ENCODE measurements at places on chromosomes 11 and 22.
A peak's percentile ranks its signal among the peaks of the same experiment; 100 is the strongest.

DNA sequence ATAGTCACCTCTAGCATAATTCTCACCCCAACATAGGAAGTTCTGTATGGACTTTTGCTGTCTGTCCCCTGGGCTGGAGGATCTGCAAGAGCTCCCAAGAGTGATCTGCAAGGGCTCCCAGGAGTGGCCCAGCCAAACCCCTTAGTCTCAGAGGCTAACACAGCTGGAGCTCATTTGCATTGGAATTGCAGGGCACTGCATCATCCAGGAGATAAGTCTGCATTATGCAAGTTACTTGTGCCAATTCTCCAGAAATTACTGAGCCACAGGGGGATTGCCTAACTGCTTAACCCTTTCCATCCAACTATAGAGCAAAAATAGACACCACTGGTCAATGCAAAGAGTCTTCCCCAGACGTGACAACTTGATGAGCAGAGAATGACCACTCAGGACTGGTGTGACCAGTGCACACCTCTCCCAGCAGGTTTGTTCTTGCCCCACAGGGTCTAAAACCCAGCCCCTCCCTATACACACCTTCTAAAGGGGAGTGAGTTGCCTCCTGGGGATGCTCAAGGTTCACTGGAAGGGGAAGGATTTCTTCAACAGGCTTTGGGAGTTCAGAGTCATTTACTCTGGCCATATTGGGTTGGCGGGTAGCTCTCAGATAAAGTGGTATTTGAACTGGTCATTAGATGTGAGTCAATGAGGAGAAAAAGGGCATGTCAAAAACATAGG, 38.4 kb downstream of the POU2AF3 start:
- DNase-seq, result no peak

- peak; percentile 30 for DNase-seq
Measured at GRCh38 chr22:38843657-38844314, at the start of gene NPTXR. Gene NPTXR (minus strand): TSS chr22:38844028.

DNA sequence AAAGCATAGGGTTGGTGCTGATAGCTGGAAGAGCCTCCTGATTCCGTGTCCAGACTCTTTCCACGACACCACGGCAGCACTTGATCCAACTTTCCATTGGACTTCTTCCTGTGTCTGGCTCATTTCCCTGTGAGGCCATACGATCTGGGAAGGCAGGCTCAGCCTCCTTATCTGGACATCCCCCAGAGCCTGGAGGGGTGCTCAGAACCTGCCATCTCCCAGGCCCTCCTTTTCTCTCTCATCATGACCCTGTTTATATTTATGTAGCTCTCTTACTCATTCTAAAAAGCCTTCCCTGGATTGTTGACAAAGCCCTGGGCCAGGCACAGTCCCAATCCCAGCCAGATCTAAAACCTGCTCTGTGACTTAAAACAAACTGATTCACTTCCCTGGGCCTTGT, 7.8 kb upstream of the BCL9L start:
- no peak for DNase-seq

DNA sequence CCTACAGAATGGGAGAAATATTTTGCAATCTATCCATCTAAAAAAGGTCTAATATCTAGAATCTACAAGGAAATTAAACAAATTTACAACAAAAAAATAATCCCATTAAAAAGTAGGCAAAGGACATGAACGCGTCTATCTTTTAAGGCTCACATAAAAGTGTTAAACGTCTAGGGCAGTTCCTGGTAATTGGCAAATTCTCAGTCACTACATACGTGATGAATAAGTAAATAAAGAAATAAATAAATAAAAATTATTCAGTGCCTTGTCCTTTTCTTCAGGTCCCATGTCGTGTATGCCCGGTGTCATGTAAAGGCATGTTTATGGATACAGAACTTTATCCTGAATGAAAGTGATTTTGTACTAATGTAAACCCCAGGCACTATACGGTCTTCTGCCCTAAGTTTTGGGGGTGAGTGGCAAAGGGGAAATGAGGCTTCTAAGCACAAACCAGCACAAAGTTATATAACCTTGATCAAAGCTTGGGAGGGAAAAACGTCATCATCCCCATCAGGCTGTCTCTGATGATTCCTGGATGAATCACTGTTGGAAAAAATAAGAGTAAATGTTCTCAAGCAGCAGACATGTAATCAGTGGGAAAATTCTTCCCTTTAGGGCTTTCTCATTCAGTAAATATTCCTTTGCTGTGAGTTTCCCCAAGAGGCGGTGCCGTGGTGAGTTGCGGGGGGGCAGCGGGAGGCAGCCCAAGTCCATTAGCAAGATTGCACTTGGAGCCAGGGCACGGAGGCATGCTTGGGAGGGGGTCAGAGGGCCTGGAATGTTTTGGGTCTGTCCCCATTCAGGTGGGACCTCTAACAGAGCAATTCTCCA, 30.4 kb upstream of the MICAL2 start:
- DNase-seq, result no peak

- DNase-seq, result peak; percentile 30
Measured at GRCh38 chr22:32411402-32411801, 645 bp downstream of the RTCB start.

- no peak for DNase-seq
Measured at GRCh38 chr11:46216019-46216764, 61.3 kb upstream of the CREB3L1 start.

DNA sequence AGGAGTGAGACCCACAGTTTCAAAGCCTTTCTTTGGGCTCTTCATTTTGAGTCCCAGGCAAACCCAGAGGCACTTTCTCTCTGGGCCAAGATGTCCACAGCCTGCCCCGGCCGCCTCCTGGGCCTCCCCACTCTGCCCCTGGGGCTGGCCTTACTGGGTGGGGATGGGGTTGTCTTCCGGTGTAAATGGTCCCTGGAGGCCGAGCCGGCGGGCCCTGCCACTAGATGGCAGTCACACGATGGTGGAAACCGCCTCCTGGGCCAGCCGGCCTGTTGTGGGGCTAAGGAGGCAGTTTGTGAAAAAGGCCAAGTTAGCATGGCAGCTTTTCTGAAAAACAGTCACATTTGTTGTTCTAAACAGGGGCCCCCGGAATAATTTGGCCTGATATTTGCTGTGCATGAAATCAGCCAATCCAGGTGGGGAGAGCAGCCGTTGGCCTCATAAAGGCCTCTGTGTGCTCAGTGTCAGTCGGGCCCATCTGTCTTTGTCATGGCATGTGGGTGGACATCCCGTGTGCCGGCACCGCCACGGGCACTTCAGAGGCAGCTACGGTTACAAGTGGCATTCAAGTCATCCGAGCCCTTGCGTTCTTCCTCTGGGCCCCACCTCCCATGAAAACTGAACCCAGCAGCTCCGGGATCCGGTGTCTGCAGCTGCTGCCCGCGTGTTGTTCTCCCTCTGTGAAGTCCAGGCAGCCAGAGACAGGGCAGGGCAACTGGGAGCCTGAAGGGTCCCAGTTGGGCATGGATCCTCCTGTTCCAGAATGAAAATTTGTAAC, 6.5 kb downstream of the MRPL23 start:
- peak; percentile 21 for DNase-seq

GRCh38 chr11:75532200-75533048, 6.7 kb upstream of the GDPD5 start:
- peak; percentile 88 for DNase-seq

DNA sequence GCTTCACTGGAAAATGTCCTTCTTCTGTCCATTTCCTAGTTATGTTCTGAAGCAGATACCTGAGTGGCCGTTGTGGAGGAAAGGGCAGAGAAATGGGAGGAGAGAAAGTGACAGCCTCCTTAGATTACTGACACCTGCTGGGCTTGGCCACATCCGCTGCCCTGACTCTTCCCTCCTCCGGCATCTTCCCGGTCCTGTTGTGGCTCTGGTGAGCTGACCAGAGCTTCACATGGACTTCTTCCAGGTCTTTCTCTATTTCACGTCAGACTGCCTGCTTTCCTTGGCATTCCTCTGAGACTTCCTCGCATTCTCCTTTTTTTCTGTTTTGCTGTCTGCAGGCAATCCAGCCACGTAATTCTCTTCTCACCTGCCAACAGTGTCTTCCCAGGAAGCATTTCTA, 138.7 kb upstream of the E2F8 start:
- DNase-seq, result no peak

DNA sequence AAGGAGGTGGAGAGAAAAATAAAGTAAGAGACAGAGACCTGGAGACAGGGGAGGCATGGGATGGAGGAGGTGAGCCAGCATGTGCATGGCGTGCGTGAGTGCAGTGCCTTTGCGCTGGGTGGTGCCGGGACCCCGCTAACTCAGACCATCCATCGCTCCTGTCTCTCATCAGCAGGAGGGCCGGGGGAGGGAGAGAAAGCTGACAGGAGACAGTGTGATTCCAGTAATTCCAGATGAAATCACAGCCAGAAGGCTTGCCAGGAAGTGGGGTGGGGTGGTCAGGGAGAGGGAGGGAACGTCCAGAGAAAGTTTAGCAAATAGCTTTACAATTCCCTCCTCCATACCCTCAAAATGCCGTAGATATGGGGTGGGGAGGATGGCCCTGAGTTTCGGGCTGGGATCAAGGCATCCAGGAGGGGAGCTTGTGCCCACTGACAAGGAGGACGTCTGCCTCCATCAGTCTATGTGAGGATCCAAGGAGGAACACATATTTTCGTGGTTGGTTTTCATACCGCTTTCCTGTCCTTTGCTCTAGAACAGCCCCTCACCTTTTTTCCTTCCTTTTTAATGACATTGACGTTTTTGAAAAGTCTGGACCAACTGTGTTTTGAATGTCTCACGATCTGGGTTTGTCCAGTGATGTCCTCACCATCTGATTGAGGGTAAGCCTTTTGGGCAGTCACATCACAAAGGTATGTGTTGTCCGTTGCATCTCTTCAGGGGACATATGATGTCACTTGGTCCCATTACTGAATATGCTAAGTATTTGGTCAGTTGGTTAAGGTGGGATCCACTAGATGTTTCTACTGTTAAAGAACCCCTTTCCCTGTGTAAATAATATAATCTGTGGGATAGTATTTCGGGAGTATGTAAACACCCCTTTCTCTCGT, 567.3 kb downstream of the MIAT start:
- no peak for DNase-seq

DNA sequence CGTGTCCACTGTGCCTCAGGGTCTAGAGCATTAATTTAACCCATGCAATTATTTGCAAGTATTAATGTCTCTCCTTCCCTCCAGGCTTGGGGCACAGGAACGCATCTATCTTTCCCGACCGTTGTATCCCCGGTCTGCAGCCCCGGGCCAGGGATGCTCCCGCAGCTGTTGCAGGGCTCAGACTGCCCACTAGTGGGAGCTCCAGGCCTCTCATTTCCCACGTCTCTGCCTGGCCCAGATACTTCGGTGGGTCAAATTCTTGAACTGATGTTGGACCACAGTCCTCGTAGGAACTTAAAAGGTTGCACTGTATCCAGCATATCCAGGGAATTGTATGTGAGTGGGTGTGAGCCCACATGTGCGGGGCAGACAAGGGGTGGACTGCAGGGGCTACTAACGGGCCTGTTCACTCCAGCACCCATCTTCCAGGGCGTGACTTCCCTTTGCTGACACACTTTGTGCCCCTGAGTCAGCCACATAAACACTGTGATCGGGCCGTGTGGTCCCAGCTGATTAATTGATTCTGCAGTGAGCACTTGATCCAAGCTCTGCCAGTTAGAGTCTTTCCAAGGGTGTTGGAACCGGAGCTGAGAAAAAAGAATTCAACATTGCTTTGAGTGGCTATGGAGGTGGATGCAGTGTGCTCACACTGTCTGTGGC, 451.3 kb downstream of the TBC1D22A start:
- peak; percentile 24 for DNase-seq

GRCh38 chr11:1305501-1306056, 3.9 kb downstream of the TOLLIP start:
- DNase-seq, result no peak

- DNase-seq, result no peak
Measured at GRCh38 chr11:111531136-111531535, 9.4 kb upstream of the LAYN start.

DNA sequence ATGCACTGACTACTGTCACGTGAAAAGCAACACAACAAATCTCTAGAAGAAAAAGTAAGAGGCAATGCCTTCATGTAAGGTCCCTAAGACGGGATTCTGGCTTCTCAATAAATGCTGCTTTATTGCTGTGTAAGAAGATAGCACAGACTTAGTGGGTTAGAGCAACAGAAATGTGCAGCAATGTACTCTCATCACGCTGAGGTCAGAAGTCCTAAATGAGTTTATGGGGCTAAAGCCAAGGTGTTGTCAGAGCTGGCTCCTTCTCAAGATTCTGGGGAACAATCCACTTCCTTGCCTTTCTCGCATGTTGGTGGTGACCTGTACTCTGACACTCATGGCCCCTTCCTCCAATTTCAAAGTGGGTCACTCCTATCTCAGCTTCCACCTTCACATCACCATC, 93.4 kb downstream of the SHANK2 start:
- no peak for DNase-seq

- DNase-seq, result no peak
Measured at GRCh38 chr11:12160680-12161079, 50.3 kb downstream of the MICAL2 start.

GRCh38 chr11:46026606-46027293, 94.5 kb downstream of the PHF21A start:
- no peak for DNase-seq

All from CD4-positive, alpha-beta T cell treated with Interleukin-17A for 1 hour (primary cell).